A549 (cell line): ENCODE measurements at places on chromosomes 5 and 9. TPM values are rescaled to one million over a fixed set of nuclear protein-coding genes. Genes with fewer than 3 reads are reported as not detected.
A peak's percentile ranks its signal among the peaks of the same experiment; 100 is the strongest.

The GPR150 gene
- polyA plus RNA-seq: 0.05 to 0.13 TPM in 2 of 3 replicates, not detected in the other

The STPG3 gene
- polyA plus RNA-seq: not detected in 3 replicates

The QRFP gene
- polyA plus RNA-seq: not detected in 3 replicates

The BARHL1 gene
- polyA plus RNA-seq: not detected in 3 replicates

The FAM151B gene
- polyA plus RNA-seq: 2.2 to 2.3 TPM (median 2.2 TPM) in 3 replicates

The PTGDS gene
- 0.18 to 0.34 TPM (median 0.26 TPM) in 3 replicates for polyA plus RNA-seq

The MPDZ gene
- 17.6 to 20.0 TPM (median 19.5 TPM) in 3 replicates for polyA plus RNA-seq

The ENTPD2 gene
- 0.71 to 1.2 TPM (median 1.1 TPM) in 3 replicates for polyA plus RNA-seq

GRCh38 chr9:114850871-114851270, 45.0 kb upstream of the TNFSF15 start:
- no peak for DNase-seq

DNA sequence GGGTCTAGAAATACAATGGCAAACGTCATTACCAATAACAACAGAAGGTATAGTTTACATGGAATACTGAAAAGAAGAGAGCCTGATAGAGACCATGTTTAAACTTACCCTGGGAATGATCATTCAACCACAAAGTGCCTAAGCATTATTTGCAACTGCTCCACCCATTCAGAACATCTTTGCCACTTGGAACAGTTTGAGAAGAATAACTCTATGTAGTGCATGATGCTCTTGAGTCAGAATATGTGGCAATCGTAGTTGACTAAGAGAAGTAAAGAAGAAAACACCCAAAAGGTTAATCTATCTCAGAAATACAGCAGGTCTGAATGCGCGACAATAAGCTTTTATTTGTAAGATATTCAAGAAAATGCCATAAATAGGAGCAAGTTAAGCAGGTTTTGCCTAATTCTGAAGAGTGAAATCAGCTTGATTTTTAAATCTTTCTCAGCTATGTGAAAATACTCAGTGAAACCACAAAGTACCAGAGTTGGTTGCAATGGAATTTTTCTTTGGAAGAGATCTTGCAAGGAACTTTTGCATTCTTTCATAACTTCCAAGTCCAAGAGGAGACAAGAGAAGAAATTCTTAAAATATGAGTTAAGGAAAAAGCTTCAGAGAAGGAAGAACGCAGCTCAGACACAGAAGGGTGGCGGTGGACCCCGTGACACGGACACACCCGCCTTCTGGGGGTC, 64.3 kb downstream of the HABP4 start:
- DNase-seq: no peak

DNA sequence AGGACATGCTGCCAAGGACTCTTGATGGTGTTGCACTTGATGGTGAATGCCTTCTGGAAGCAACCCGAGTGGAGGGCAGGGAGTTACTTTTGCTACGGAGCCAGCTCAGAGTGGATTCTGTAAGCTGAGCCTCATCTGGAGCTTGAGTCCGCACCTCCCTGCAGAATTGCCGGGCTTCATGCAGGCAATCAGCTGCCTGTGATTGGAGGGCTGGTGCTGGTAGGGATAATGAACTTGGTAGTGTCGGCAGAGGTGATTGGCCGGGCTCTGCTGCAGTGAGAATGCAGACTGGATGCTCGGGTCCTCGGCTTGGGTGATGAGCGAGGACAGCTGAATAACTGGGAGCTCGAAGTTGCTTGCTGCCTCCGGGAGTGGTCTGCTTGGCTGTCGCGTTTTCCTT, 23.1 kb downstream of the SLC25A25 start:
- DNase-seq: no peak

DNA sequence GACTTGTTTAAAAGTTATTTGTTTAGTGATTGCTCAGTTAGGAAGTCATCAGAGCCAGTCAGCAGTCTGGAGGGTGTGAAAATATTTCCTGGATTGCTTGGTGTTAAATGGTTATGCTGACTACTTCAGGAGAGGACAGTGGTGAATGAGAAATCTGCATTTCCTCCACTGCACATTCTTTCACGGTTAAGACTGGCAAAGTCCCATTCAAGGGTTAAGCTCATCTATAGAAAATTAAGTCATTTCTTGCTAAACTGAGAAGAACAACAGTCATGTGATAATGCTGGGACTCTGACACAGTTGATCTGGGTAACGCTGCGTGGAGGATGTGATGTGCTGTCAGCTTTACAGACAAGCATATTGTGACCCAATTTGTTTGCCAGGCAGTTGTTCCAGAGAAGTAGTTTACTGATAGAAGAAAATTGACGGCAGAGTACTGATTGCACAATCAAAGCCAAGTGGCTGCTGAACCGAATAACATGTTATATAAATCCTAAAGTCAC, 80.4 kb downstream of the GRAMD2B start:
- DNase-seq: no peak

- no peak for DNase-seq
These were observed 21.5 kb upstream of the CDC23 start for GRCh38 chr5:138234651-138235050.

- DNase-seq: no peak
These were observed 50.4 kb downstream of the CYSTM1 start for GRCh38 chr5:140225396-140225795.

- no peak for DNase-seq
These were observed 115.8 kb downstream of the EMB start for GRCh38 chr5:50325237-50325832.

- DNase-seq: no peak
These were observed 183.8 kb upstream of the ITGA1 start for GRCh38 chr5:52603778-52604554.

DNA sequence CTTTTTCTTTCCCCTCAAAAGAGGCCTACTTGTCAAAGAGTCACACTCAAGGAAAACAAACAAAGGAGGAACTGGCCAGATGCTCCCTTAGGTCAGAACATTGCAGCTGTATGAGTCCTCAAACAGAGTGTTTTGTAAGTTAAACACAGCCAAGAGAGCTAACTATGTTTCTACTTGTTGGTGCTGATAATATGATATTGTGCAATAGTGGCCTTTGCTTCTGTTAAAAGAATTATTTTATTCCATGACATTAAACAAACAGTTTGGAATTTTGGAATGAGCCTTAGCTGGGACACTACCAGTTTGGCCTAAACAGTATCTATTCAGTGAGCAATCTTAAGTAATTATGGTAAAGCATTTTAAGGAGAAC, 56.0 kb upstream of the TPD52L3 start:
- peak; percentile 11 for DNase-seq

- no peak for DNase-seq
These were observed 1.4 kb upstream of the SLC12A7 start for GRCh38 chr5:1113332-1113690.

DNA sequence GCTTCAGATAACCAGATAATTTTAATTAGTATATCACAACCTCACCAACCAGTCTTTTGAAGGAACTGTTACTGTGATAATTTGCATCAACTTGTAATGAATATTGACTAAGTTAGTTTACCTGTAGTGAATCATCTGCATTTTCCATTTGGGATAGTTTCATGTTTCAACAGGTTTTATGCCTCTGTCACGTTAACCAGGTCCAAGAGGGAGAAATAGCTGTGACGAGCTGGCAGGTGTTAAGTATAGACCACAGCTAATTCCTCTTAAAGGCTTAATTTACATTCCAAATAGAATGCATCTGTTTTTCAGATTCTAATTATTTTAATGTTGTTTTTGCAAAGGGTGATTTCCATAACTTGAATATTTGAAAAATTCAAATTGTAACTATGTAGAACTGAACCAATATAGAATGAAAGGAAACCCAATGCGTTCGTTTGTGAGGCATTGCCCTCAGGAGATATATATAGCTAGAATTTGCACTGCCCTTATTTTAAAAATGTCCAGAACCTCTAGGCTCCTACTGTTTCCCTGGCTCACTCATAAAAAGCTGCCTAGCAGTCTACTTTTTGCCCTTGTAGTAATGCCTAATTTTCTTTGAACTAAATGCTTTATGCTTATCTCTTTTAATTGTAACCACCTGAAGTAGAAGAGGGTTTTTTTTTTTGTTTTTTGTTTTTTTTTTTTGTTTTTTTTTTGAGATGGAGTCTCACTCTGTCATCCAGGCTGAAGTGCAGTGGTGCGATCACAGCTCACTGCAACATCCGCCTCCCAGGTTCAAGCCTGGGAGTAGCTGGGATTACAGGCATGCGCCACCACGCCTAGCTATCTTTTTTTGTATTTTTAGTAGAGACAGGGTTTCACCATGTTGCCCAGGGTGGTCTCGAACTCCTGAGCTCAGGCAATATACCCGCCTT, 270.5 kb downstream of the SMARCA2 start:
- DNase-seq: no peak

DNA sequence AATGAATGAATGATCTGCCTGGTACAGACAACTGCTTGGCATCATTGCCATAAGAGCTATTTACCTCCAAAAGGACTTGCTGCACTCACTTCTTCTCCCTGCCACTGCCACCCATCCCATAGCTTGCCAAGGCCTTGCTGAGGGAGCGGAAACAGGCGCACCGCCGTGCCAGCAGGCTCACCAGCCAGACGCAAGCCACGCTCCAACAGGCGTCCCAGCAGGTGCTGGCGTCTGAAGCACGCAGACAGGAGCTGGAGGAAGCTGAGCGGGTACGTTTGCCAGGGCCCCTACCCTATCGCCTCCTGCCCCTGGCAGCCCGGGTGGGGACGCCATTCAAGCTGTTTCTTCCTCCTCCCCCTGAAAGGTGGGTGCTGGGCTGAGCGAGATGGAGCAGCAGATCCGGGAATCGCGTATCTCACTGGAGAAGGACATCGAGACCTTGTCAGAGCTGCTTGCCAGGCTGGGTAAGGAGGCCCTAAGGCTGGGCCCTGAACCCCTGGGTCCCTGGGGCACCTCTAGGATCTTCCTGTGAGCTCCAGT, 8.9 kb upstream of the AIF1L start:
- DNase-seq: no peak

GRCh38 chr9:99169982-99170761, 51.6 kb downstream of the ALG2 start:
- DNase-seq: no peak

DNA sequence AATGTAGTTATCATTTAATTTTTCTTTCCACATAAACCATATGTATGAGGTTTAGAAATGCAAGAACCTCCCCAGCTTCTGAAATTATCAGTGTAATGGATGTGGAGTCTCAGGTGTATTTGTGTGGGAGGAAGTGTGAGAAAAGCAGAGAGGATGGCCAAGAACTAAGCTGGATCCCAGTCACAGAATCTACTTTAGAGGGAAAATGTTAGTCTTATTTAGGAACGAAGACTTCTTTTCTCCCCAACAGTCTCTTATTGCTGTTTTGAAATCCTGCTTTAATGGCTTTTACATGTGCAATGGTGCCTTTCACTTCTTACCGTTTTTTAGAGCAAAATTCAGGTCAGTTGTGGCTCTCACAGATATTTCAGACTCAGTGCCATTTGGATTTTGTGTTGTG, 3.0 kb downstream of the EQTN start:
- DNase-seq: no peak

- DNase-seq: no peak
These were observed 95.3 kb downstream of the LIX1 start for GRCh38 chr5:97047076-97047475.

GRCh38 chr9:101516655-101517054, 17.0 kb upstream of the RNF20 start:
- no peak for DNase-seq

GRCh38 chr9:95857124-95857523, 18.4 kb upstream of the ERCC6L2 start:
- DNase-seq: peak; percentile 19

- peak; percentile 80 for DNase-seq
These were observed 487.2 kb upstream of the ST8SIA4 start for GRCh38 chr5:101390151-101390908.

DNA sequence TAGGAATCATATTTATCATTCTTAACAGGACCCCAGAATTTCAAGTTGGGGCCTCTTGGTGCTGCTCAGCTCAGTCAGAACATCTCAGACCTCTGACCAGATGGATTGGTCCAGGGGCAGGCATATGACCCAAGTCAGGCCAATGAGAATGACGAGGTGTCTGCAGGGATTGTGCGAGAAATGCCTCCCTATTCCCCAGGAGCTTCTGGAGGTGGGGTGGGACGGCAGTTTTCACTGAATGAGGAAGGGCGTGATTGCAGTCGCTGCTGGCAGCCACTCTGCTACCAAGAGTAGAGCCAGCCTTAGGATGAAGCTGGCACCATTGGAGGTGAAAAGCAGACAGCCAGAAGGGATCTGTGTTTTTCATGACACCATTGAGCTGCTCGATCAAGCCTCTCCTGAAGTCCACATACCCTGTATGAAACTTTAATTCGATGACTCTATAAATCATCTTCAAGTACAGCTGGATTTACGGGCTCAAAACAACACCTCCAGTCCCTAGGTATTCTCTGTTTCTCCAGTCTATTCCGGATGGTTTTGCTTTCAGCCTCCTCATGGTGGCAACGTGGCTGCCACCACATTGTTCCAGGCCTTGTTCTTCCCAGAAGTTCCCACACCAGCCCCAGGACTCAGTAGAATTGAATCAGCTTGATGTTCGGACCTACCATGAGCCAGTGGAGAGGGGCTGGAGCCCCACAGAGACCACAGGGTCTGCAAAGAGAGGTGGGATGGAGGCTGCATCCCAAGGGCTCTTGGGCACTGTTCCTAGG, 70.2 kb upstream of the ADAMTS2 start:
- DNase-seq: no peak

- no peak for DNase-seq
These were observed 77.4 kb downstream of the MSX2 start for GRCh38 chr5:174801798-174802197.

- DNase-seq: no peak
These were observed 27.8 kb upstream of the PTPDC1 start for GRCh38 chr9:94056442-94056974.

- peak; percentile 90 for DNase-seq
These were observed 5.9 kb upstream of the SLC22A5 start for GRCh38 chr5:132363431-132364112.

DNA sequence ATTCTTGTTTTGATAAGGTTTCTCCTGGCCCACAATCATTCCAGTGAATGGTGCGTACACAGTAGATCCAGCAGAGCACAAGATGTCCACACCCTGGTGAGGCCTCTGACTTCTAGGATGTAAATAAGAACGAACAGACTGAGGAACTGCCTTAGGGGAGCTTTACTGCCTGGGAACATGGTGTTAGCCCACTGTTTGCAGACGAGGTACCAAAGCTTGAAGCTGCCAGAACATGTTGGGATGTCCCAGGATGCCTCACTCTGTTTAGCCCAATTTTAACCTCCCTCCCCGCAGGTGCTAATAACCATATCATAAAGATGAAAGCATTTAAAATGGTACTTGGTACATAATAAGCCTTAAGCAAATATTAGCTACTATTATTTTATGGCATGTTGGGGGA, 3.5 kb downstream of the LECT2 start:
- no peak for DNase-seq

DNA sequence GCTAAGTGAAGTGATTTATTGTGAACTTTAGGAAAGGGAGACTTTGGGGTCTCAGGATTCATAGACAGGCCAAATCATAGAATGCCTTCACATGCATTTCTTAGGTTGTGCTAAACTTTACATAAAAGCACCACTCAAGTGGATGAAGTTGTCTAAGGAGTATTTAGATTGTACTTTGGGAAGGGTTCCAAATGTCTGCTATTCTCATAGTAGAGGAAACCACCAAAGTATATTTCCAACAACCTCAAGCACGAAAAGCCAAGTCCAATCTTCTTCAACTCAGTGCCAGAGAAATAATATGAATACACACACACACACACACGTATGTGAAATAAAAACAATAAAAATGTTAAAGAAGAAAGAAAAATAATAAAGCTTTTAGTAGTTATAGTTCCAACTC, 41.8 kb downstream of the ENC1 start:
- no peak for DNase-seq

- DNase-seq: no peak
These were observed 337.7 kb downstream of the FBXL7 start for GRCh38 chr5:15837551-15838289.
